DMS153 (cell line): ENCODE measurements at places on chromosomes 7 and 10.

DNA sequence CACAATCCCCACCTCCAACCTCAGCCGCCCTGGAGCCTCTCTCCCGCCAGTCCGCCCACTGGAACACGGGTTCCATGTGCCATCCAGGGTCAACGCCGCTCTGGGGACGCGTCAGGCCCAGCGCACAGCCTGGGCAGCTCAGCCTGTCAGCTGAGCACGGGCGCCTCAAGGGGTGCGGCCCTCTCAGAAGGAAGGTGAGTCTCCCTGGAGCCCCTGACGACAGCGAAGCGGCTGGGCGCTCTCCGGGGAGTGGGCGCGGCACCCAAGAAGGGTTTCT, 1.2 kb upstream of the SLC18A3 start:
- DNase-seq, result no peak

DNA sequence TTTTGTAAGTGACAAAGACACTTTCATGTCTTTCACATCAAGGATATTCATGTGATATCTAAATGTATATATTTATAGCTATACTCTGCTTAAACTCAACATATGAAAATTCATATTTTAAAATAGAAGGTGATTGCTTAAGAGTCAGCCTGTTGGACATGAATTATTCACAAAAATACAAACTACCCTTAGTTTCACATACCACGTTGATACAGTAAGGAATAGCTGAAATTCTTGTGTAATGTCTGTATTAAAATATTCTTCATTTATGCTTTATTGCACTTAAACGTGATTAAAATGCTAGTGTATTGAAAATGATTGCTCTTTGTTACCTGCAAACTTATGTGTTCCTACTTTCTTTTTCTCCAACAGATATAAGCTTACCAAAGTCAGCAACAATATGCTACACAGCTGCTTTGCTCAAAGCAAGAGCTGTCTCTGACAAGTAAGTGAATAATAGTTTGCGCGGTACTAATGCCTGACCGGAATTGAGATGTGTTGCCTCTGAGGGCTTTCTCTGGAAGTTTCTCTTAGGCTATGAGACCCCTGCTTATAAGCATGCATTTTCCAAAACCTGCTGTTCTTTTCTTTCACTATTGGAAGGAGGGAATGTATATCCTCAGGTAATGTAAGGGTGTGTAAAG, 133.8 kb downstream of the WNT2 start:
- DNase-seq, result no peak

DNA sequence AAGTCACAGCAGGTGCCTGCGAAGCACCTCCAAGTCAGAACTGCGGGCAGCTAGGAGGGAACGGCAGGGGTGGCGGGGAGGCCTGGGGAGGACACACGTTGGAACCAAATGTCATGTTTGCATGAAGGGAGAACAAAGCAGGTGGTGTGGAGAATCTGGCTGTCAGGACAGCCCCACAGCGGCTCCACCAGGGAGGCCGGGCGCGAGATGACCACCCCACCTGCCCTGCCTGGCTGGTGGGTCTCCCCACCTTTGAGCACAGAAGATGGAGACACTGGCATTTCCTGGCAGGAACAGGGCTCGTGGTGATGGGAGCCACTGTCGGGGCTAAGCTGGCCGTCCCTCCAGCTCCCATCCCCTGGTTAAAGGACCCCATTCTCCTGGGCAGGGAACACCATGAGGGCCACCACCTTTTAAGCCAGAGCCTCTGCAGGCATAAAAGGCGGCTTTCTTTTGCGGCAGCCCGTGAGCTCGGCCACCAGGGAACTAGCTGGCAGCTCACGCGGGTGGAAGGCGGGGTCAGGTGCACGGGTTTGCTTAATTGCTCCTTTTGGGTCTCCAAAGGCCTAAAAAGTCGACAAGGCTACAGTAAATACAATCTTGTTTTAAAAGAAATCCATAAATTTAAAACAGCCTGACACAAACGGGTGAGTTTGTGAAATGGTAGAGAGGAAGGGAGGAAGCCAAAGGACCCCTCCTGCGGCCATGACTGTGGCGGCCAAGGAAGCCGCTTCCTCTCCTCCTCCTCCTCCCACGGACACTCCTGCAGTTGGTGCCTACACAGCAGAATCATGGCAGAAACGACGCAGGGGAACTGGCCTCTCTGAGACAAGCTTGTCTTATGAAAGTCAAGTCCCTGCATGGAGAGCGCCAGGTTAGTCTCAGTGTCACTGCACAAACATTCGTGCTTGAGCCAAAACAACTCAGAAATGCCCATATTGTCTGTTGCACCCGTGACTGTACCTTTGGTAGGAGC, 213.8 kb downstream of the DNAJB6 start:
- no peak for DNase-seq

DNA sequence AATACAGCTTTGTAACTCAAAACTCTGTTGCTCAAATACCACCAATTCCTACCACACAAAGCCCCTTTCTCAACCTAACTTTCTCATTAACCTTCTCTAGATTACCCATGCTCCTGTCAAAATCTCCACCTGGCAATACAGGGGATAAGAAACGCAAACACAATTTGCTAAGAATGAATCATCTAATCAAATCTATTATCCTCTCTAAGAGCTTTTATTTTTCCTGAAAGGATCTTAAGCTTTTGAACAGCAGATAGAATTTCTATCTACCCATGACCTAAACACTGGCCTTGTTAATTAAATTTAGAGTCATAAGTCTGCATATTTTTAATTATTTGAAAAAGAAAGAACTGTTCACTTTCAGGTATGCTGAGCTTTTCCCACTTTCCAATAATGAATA, 98.3 kb downstream of the HBP1 start:
- DNase-seq, result no peak

- DNase-seq, result no peak
Observed at GRCh38 chr7:135713836-135714470, 14.0 kb downstream of the SLC13A4 start.

DNA sequence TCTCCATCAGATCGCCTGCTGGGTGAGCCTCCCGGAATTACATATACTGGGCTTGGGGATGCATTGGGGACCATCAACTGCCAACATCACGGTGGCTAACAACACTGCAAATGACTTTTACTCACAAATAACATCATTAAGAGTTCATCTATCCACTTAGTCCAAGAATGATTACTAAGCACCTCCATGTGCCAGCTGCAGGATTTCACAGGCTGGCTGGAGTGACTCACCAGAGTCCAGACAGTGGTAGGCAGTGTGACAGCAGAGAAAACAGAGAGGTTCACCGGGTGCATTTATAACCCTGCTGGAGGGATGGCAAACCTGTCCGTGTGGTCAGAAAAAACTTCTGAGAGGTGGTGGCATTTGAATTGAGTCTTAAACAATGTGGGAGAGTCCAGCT, 3.2 kb upstream of the IGFBP3 start:
- DNase-seq, result no peak

DNA sequence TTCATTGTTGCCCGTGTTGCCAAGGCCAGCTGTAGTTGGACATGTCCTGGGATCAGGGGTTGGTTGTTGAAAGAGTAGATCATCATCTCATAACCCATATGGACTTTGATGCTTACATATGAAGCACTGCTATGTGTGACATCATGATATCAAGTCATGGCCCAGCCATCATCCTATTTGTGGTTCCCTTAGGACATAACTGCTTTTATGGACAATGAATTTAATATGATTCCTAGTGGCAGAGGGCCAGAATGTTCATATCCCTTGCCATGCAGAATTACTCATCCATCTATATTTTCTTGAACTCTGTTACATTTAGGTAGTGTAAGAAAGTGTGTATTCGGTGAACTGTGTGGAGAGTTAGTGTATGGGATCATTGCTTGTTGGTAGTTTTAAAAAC, 343.9 kb upstream of the LRGUK start:
- no peak for DNase-seq

GRCh38 chr10:22825841-22826240, 102.0 kb upstream of the ARMC3 start:
- no peak for DNase-seq

- DNase-seq, result peak; percentile 28
Observed at GRCh38 chr10:112314822-112315474, 31.7 kb downstream of the TECTB start.
